ENCODE measurements at places on chromosomes 12 and 14. TPM values are rescaled to one million over a fixed set of nuclear protein-coding genes. Genes with fewer than 3 reads are reported as not detected.

- no peak for DNase-seq
Observed at GRCh38 chr14:49924852-49925251, 32.0 kb downstream of the ARF6 start.

GRCh38 chr12:1531654-1532374 lies 62.6 kb downstream of the FBXL14 start:
- DNase-seq = no peak

GRCh38 chr12:95499772-95500171 lies 25.8 kb downstream of the METAP2 start:
- no peak for DNase-seq

DNA sequence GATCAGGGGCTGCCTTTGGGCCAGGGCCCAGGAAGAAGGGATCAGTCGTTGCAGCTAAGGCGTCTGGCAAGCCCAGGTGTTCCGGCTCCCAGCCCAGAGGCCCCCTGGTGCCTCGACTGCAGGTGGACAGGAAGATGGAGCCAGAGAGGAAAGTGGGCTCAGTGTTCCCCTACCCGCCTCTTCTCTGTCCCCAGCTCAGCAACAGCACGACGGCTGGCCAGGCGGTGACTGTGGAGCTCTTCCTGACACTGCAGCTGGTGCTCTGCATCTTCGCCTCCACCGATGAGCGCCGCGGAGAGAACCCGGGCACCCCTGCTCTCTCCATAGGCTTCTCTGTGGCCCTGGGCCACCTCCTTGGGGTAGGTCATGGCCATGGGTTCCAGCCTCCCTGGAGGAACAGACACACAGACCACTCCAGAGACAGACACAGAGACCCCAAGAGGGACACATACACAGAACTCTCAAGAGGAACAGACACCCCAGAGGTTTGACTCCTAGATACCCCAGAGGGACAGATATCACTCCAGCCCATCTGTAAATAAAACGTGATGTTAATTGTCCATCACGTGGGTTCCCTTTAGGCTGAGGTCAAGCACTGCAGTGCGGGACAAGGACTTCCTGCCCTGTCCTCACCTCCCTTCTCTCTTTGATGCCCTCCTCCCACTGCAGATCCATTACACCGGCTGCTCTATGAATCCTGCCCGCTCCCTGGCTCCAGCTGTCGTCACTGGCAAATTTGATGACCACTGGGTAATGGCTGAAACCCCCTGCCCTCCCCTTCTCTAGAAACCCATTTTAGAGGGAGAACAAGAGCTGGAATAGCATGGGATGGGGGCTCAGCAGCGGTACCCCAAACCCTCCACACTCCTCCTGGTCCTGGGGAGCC lies 3.7 kb downstream of the AQP2 start:
- DNase-seq = no peak

DNA sequence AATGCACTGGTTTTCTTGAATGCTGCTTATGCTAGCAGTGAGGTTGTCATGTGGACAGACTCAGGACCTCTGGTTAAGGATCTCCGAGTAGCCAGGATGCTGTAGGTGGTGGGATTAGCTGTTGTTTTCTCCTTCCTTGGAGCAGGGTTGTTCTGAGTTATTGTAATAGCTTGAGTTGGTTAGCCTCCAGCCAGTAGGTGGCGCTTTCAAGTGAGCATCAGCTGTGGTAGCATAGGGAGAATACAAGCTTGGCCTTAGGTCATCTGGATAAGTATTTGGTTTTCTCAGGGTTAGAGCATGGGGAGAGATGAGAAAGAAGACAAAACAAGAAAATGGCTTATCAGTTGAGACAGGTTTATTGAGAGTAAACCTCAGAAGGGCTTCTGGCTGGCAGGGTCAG lies 299.7 kb upstream of the FBXO33 start:
- DNase-seq = no peak

DNA sequence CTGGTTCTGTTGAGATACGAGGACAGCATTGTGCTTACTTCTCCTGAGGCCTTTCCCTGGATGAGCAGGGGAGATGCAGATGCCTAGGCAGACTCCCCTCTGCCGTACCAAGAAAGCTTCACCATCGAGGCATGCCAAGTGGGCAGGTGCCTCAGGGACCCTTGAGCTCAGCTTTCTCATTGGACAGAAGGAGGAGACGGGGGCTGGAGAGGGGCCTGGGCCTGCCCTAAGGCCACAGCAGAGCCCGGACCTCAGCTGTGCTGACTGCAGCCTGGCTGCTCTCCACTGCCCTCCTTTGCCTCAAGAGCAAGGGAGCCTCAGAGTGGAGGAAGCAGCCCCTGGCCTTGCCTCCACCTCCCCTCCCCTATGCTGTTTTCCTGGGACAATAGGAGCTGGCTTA lies 23.4 kb downstream of the SERPINA1 start:
- DNase-seq = no peak

Gene NOXRED1
- total RNA-seq = 0.29 TPM

DNA sequence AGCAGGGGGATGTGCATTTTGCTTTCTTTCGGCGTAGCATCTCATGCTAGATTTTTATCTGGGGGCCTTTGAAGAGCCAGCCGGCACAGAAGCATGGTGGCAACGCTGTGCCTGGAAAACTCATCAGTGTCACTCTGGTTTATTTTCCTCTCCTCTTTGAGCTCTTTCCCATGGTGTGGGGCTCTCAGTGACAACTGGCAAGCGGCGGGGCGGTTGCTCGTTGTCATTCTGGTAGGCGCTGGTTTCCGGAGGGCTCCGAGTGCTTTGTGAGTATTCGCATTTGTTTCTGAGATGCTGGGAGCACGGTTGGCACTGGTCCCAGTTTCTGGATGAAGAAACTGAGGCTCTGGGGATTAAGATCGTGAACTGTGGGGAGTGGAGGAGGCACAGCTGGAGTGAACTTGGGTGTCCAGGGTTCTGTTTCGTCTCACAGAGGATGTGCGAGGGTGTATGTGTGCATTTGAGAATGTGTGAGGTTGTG lies 23.3 kb downstream of the TPCN1 start:
- no peak for DNase-seq

GRCh38 chr12:11757531-11757930 lies 108.1 kb downstream of the ETV6 start:
- no peak for DNase-seq

- DNase-seq = no peak
Observed at GRCh38 chr14:52355016-52355431, 40.9 kb downstream of the PTGER2 start.

Gene CD27
- 131 TPM for total RNA-seq

- DNase-seq = no peak
Observed at GRCh38 chr14:55377236-55377635, 34.4 kb downstream of the ATG14 start.

DNA sequence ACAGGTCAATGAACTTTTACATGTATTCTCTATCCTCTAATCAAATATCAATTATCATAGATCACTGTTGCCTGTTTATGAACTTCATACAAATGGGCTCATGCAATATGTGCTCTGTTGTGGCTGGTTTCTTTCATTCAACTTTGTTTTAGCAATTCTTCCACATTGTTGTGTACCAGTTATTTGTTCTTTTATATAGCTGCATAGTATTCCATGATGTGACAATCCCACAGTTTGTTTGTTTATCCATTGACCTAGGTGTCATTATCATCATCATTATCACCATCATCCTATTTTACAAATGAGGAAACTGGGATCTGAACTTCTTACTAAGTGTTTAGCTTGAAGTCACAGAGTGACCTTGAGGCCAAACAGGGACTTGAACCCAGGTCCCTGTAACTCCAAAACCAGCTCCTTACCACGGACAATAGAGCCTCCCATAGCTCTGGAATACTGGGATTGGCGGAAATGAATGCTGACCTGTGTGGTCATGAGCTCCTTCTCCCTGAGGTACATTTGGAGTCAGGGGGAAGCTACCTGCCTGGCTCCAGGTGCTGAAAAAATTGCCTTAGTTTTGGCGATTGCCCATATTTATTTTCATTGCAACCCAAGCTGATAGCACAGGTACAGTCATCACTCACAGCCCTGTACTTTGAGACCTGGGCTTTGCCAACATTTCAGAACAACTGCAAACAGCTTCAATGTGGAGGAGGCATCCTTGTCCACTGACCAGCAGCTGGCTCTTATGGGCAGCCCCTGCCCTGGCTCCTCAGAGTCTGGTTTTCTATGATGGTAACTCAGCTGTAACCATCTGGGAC lies 9.2 kb downstream of the ZFP36L1 start:
- DNase-seq = no peak

DNA sequence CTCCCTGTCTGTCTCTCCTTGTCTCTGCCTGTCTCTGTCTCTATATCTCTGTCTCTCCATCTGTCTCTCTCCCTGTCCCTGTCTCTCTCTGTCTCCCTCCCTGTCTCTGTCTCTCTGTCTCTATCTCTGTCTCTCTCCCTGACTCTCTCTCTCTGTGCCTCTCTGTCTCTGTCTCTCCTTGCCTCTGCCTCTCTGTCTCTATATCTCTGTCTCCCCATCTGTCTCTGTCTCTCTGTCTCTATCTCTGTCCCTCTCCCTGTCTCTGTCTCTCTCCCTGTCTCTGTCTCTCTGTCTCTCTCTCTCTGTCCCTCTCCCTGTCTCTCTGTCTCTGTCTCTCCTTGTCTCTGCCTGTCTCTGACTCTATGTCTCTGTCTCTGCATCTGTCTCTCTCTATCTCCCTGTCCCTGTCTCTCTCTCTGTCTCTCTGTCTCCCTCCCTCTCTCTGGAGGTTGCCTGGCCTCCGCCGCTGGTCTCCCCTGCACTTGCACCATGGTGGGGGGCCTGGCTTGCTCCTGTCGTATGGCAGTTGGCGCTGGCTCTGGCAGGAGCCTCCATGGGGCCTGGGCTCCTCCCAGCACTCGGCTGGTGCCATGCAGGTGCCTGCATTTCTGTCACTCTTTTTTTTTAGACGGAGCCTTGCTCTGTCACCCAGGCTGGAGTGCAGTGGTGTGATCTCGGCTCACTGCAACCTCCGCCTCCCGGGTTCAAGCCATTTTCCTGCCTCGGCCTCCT lies 28.3 kb downstream of the MMP17 start:
- no peak for DNase-seq

Gene GALNT9
- not detected for total RNA-seq

GRCh38 chr14:73254247-73255004 lies 17.1 kb downstream of the PAPLN start:
- no peak for DNase-seq

- no peak for DNase-seq
Observed at GRCh38 chr12:40634517-40635131, 57.6 kb upstream of the CNTN1 start.

DNA sequence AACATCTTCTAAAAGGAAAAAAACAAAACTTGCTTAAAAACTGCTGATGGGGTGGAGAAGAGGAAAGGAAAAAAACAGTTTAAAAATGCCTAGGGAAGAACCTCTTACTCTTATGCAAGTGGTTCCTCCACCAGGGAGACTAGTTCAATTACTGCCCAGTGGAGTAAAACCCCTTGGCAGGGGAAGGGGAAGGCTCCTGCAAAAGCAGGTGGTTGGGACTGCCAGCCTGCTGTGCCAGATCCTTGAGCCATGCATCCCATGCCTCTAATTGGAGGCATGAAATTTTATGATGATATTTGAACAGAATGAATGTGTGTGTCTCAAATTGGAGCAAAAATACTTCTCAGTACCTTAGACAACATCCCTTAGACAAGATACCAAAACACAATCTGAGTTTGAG lies 118.8 kb downstream of the FSCB start:
- no peak for DNase-seq

DNA sequence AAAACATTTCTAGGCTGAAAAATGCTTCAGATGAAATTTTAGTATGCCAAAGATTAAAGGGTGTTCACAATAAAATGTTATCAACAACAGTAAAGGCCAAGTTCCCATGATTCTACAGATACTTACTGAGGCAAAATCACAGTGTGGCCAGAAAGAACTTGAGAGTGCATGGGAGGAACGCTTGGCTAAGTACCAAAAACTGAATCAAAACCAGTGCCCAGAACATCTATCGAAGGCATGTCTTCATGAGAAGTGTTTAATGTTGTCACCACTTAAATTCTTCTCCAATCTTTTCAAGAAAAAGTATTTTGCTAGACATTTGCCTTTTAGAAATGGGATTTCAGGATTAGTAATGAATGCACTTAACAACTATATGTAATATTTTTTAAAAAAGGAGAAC lies 41.5 kb downstream of the KIF21A start:
- no peak for DNase-seq

GRCh38 chr12:109359131-109359690 lies 11.5 kb downstream of the MYO1H start:
- no peak for DNase-seq

Gene MYL2
- total RNA-seq = not detected

- no peak for DNase-seq
Observed at GRCh38 chr12:46963977-46964971, 115.1 kb upstream of the PCED1B start.

Gene GLS2
- 1.1 TPM for total RNA-seq

DNA sequence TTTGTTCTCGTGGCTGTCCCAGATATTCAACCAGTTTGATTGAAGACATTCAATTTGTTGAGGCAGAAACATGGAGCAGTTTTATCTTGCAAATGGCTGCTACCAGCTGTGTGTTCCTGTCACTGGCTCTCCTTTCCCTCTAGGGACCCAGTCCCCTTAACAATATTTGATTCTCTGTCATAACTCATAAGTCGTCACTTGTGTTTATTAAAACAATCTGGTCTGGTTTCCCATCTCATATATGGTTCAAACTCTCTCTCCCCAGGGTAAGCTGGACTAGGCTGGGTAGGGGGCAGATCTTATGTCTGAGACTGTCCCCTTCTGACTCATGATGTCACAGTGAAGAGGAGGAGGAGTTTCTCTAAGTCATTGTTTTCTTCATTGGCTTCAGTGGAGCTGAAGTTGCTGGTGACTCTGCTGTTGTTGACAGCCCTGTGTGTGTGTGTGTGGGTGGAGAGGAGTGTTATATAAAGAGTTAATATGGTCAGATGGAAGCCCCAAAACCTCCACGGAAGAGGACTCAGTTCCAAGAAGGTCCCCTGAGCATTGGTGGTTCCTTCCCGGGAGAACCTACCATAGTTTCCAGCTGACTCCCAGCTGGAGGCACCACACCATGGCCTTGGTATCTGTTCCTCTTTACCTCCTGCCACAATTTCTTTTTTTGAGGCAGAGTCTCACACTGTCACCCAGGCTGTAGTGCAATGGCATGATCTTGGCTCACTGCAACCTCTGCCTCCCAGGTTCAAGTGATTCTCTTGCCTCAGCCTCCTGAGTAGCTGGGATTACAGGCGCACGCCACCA lies 16.1 kb upstream of the GNG2 start:
- DNase-seq = no peak

- no peak for DNase-seq
Observed at GRCh38 chr12:129483111-129483893, 420.5 kb downstream of the TMEM132D start.

- no peak for DNase-seq
Observed at GRCh38 chr12:128467882-128468281, 200.9 kb downstream of the TMEM132C start.

DNA sequence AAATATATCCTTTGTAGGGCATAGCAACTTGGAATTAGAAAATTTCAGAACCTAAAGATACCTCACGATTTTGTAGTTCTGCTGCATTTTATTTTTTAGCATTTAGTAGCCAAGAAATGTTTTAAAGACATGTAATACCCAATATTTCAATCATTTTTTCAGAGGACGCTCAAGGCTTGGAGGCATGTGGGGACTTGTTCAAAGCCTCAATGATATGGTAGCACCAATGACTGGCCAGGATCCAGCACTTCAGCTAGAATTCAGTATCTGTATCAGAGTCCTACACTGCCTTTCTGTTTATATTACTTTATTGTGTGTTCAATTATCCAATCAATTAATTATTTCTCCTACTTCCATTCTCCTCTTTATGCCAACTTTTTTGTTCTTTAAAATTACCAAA lies 154.8 kb upstream of the NEDD1 start:
- DNase-seq = no peak

Data from activated CD8-positive, alpha-beta T cell treated with anti-CD3 and anti-CD28 coated beads, Interleukin-2, amount 10 ng/mL, durations not matched to agents 7 days and 5 days (primary cell).